ENCODE measurements at places on chromosomes 2 and 18. TPM values are rescaled to one million over a fixed set of nuclear protein-coding genes. Genes with fewer than 3 reads are reported as not detected.

DNA sequence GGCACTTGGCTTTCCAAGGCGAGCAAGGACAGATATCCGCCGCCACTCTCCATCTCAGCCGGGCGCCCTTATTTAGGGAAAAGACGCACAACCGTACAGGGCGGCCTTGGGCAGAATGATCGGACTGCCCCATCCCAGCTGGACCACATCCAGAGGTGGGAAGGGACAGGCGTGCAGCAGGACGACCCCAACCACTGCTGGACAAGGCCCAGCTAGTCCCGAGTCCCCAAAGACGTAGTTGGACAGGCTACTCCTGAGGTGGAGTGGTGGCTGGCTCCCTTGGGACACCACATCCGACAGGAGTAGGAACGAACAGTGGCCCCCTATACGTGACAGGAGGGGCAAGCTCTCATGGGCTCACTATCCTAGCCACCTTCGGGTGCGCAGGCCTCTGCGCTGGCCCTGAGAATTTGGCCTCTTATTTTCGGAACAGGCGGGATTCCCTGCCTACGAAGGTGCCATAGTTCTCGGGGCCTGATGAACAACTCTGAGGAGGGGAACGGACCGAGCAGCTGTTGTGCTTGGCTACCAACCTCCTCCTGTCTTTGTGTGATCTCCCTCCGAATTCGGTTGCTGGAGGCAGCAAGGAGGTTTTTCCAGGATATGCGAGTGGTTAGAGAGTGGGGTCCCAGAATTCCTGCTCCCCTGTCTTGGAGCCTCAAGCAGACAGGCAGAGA, 2.3 kb downstream of the FEV start:
- H3K27me3 ChIP-seq, result no peaks in the 10 kb centered on the region
- no peak overlapping the region for H3K27ac ChIP-seq
- H3K4me3 ChIP-seq, result no peak overlapping the region
- peaks cover 9% of the 10 kb centered on the region for H3K4me1 ChIP-seq

GRCh38 chr2:55422876-55423665, 3.4 kb upstream of the CCDC88A start:
- peaks cover 15% of the 10 kb centered on the region for H3K4me1 ChIP-seq
- H3K27ac ChIP-seq, result no peak overlapping the region
- H3K27me3 ChIP-seq, result no peaks in the 10 kb centered on the region
- no peak for DNase-seq

DNA sequence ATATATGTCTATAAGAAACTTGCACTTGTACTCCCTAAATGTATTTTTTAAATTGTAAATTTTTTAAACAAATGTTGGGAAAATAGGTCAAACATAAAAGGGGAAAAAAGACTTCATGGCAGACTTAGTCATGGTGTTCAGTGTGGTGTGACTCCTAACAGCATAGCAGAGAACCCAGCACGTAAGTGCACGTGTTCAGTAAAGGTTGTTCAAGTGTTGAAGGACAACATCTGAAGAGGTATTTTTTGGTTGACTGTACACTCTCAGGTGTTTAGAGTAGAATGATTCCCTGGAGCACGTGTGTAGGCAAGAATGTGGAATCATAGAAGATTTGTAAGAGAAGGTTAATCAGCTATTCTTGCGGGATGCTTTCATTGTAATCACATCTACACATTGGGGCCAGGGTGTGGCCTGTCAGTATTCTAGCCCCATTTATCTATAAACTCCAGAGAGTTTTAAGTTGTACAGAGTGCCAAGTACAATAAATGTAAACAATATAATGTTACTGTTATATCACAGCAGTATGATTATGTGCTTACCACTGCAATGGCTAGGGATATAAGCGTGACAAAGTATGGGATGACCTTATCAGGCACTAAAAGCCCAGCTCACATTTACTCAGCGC, 106.8 kb downstream of the CRIM1 start:
- H3K27ac ChIP-seq, result no peak overlapping the region
- H3K36me3 ChIP-seq, result no peaks in the 10 kb centered on the region
- H3K4me1 ChIP-seq, result no peaks in the 10 kb centered on the region
- no peak for DNase-seq
- no peaks in the 10 kb centered on the region for H3K27me3 ChIP-seq

- no peaks in the 10 kb centered on the region for H3K36me3 ChIP-seq
- no peaks in the 10 kb centered on the region for H3K27me3 ChIP-seq
- peak; percentile 52 for DNase-seq
- no peaks in the 10 kb centered on the region for H3K4me1 ChIP-seq
- no peak overlapping the region for H3K4me3 ChIP-seq
Observed at GRCh38 chr2:128469203-128469602, 150.5 kb upstream of the HS6ST1 start.

The NT5C1B gene
- total RNA-seq, result not detected

DNA sequence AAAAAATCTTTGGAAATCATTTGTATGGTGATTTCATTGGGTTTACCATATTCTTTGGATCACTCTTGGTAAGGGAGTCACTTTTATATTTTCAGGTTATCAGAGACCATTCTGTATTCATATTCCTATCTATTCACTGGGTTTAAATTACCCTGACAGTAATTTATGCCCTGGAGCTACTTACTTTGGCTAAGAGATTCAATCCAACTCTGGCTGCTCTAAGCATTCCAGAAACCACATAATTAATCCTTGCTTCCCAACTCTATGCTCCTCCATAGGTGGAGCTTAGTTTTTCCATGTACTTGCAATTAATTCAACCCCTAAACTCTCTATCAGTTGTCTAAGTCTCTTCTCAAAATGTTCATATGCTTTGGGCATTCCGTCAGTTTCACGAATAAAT, 336.3 kb downstream of the AGPS start:
- H3K36me3 ChIP-seq, result no peaks in the 10 kb centered on the region
- no peak for DNase-seq
- no peak overlapping the region for H3K27ac ChIP-seq
- no peaks in the 10 kb centered on the region for H3K27me3 ChIP-seq
- H3K4me3 ChIP-seq, result no peak overlapping the region

GRCh38 chr2:145321344-145321743, 801.4 kb upstream of the ZEB2 start:
- no peak overlapping the region for H3K27ac ChIP-seq
- no peak overlapping the region for H3K4me3 ChIP-seq
- H3K27me3 ChIP-seq, result no peaks in the 10 kb centered on the region
- DNase-seq, result no peak
- H3K4me1 ChIP-seq, result no peaks in the 10 kb centered on the region
- no peaks in the 10 kb centered on the region for H3K36me3 ChIP-seq
